Hematopoietic multipotent progenitor cell treated with erythropoietin and hydrocortisone succinate and interleukin-3 and kit ligand, for 6 days (in vitro differentiated cells): ENCODE measurements at places on chromosomes 2 and 18.

DNA sequence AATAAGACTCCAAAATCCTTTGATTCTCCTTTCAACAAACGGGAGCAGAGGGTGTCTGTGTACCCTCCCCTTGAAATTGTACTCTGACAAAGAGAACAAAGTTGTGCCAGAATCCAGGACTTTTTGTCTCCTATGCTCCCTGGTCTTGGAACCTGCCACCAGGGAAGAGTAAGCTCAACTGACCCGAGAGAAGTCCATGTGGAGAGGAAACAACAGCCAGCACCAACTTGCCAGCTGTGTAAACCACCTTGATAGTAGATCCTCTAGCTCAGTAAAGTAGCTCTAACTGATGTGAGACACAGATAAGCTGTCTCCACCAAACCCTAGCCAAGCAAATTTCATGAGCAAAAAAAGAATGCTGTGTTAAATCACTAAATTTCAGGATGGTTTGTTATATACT is 46.9 kb downstream of the LNPK start:
- no peak for DNase-seq

- no peak for DNase-seq
Measured at GRCh38 chr2:208549546-208550158, 143.1 kb downstream of the PTH2R start.

DNA sequence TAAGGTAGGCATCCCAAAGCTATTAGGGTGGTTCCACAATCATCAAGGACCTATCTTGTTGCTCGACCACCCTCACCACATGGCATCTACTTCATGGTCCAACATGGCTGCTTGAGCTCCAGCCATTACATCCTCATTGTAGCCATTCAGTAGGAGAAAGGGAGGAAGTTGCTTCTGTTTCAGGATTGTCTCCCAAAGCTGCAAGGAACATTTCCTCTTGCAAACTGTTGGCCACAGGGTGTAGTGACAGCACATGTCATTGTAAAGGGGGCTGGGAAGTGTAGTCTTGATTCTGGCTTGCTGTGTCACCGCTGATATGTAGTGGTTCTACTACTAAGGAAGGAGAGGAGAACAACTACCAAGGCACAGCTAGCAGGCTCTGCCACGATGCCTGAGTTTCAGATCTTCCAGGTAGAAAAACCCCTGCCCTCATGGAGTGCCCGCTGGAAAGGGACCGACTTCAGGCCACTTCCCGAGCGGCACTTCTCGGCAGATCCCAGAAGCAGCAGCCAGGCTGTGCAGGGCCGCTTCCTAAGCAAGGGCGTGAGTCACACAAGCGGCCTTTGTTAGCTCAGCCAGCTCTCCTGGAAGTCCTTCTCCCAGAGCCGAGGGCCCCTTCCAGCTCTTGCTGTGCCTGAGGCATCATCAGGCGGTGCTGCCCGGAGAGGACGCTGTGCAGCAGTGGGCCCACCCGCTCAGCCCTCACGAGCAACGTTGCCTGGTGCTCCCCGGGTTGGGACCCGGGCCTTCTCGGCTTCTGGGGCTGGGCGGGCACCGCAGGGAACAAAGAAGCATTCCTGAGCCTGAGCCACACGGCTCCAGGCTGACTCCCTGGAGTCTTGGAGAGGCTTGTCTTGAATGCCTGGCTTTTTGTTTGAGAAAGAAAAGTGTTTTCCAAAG is 58.2 kb downstream of the HS6ST1 start:
- no peak for DNase-seq

DNA sequence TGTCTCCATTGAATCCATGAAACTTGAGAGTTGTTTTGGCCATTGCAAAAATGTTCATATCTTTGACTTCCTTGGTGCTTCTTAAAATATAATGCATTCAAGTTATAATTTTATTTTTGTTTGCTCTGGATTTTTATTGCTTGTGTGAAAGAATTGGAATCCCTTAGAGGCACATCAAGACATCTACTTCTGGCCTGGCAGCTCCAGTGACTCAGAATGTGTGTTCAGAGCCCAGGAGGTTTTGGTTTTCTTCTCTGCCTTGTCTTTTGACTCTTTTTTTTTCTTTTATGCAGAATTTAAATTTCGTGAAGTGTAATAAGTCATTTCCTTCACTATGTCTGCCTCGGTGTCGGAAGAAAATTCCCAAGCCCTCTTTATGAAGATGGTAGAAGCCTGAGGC is 180.2 kb downstream of the LTBP1 start:
- DNase-seq: no peak
